ENCODE measurements at places on chromosomes 1 and 21.
A peak's percentile ranks its signal among the peaks of the same experiment; 100 is the strongest.

DNA sequence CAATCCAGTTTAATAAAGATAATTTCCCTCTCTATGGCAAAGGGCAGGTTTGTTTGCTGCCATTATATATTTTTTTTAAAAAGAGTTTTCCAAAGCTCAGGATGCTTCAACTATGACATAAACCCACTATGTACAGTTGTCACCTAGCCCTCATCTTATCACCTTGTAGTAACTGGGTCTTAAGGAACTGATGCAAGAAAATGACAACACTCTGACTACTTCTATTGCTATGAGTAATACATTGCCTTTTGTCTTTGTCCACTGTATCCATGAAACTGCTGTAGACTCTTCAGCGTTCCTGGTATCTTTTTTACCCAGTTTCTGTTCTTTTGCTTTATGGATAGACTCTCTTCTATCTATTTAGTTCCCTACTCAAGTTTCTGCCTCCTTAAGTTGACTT, 586.5 kb downstream of the NEGR1 start:
- no peak for DNase-seq

DNA sequence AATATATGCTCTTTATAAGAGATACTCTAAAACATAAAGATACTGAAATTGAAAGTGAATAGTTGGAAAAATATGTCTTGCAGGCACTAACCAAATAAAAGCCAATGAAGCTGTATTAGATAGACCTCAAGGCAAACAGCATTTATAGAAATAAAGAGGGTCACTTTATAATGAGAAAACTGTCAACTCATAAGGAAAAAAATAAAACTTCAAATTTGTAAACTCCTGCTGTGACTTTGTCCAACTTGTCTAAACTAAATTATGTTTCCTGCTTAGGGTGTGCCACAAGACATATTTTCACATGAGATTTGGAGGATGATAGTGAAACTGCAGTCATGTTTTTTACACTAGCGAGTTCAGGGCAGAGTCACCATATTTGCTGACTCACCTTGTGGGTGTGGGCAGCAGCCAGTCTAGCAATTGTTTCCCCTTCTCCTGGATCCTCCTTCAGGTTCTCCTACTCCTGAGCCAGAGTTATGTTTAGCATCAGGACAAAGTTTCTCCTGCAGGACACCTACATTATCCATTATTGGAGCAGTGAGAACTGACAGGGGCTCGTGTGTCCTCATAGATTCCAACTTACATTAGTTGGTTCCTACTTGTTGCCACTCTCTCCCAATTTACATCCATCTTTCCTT, 43.8 kb downstream of the CD53 start:
- DNase-seq: peak; percentile 56

DNA sequence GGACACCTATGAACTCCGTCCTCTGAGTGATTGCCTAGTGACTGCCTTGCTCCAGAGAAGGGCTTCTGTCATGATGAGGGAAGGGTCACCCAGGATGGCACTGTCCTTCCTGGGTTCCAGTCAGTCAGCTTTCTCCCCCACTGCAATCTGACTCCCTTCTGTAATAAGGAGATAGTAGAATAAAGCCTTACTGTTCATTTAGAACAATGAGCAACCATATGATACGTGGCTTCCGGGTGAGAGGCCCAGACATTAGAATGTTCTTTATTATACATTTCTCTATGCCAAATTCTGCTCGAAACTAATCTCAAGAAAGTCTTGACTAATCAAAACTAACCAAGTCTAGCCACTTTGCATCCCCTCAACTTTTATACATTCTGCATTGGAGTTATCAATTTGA, 8.5 kb upstream of the MTMR11 start:
- DNase-seq: no peak

DNA sequence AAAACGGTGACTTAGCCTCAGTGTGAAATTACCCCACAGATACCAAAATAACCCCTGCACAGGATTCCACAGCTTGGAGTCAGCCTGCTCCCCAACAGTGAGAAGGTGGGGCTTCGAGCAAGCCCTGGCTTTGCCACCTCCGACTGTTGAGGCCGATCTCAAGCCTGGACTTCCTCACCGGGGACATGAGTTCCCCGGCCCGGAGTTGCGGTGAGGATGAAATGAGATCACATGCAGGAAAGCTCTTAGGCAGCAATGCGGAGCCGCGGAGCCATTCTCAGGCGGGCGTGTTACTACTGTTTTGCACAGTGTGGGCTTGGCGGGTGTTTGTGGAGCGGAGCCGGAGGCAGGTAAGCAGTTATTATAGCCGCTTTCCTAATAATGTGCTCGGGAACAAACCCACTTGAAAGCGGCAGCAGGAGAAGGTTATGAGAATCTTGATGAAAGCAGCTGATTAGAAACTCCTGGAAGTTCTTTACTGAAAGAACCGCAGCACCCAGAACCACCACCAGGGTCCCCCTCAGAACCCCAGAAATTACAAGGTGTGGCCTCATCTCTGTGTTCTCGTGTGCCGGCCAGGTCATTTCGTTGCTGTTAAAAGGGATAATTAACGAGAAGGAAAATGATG, 3.9 kb upstream of the CLSTN1 start:
- DNase-seq: peak; percentile 55

- DNase-seq: no peak
These were observed 625 bp upstream of the NEGR1 start for GRCh38 chr1:72283022-72283306.

- DNase-seq: peak; percentile 84
These were observed 20.5 kb upstream of the XPR1 start for GRCh38 chr1:180611016-180611930.

GRCh38 chr1:178382372-178382771, 114.4 kb downstream of the CLEC20A start:
- DNase-seq: no peak

DNA sequence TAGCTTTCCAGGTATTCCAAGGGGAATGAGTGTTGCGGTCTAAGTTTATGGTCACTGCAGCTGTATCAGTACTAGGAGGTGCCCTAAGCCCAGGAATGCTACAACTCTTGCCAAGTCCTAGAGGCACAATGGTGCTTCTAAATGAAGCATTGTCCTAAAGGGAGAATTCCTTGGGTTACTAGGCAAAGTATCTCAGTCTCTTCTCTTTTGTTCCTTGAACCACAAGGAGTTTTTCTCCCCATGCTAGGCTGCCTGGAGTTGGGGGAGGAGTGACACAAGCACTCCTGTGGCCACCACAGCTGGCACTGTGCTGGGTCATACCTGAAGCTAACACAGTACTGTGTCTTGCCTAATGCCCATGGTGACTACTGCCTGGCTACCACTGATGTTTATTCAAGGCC, 50.7 kb downstream of the KMO start:
- no peak for DNase-seq

DNA sequence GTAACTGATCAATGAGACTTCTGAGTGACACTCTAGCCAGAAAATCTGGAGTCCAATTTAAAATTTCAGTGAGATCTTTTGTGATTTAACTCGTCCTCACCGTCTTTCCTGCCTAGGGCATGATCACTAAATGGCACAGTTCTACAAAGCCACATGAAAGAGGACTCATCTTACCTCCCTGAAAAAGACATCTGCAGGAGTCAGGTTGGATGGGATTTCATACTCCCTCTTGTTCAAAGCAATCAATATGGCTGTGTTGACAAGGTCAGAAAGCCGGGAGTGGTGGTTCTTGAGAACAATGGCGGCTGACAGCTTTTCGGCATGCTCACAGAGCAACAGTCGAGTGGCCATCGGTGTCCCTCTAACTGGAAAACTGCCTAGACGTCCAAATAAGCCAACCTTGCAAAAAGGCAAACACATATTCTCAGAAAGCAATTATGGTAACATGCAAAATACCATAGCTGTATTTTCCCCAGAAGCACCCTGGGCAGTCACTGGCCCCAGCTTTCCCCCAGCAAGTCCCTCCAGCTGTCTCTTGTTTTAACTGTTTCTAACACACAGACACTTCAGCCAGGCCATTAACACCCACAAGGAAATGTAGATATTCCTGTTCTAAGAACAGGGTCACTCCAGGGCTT, 36.6 kb upstream of the ACTA1 start:
- no peak for DNase-seq

- DNase-seq: no peak
These were observed 183.6 kb upstream of the RUNX1 start for GRCh38 chr21:35232545-35233176.

DNA sequence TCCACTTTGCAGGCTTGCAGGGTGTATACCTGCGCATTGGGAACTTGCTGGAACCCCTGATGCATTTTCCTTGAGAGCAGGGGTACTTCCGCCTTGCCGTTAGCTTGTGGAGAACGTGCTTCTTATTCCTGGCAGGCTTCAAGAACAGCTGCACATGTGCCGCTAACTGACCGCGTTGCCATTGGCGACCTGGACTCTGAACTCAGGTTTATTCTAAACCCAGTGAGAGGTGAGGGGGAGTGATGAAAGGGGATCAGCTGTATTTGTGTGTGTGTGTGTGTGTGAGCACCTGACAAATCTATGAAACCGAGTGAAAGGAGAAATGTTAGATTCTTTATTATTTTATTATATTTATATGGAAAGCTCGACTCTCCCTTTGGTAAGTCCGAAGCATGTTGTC, 128.6 kb downstream of the HUNK start:
- DNase-seq: no peak

DNA sequence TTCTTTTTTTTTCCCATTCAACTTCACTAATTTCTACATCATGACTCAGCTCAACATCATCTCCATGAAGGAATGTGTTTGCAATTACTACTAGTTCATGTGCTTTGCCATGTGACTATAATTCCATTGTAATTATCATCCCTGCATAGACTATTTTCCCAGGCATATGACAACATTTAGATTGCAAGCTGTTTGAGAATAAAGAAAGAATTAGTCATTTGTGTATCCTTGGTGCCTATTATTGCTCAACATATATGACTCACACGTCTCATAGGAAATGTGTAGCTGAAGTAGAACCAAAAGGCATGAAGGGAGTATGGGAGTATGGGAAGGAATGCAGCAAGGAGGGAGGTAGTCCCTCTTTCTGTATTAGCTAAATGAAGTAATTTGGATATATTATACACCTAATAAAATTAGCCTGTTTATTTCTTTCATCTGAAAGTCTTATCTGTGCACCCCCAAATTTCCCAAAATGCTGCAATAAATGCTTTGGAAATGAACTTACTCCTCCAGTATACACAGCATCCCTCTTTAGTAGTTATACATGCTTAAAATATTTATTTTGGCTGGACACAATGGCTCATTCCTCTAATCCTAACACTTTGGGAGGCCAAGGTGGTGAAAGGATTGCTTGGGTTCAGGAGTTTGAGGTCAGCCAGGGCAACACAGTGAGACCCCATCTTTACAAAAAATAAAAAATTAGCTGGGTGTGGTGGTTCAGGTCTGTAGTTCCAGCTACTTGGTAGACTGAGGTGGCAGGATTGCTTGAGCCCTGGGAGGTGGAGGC, 316.9 kb upstream of the ADGRL4 start:
- DNase-seq: peak; percentile 7

GRCh38 chr1:220371324-220371723, 99.1 kb upstream of the RAB3GAP2 start:
- no peak for DNase-seq

DNA sequence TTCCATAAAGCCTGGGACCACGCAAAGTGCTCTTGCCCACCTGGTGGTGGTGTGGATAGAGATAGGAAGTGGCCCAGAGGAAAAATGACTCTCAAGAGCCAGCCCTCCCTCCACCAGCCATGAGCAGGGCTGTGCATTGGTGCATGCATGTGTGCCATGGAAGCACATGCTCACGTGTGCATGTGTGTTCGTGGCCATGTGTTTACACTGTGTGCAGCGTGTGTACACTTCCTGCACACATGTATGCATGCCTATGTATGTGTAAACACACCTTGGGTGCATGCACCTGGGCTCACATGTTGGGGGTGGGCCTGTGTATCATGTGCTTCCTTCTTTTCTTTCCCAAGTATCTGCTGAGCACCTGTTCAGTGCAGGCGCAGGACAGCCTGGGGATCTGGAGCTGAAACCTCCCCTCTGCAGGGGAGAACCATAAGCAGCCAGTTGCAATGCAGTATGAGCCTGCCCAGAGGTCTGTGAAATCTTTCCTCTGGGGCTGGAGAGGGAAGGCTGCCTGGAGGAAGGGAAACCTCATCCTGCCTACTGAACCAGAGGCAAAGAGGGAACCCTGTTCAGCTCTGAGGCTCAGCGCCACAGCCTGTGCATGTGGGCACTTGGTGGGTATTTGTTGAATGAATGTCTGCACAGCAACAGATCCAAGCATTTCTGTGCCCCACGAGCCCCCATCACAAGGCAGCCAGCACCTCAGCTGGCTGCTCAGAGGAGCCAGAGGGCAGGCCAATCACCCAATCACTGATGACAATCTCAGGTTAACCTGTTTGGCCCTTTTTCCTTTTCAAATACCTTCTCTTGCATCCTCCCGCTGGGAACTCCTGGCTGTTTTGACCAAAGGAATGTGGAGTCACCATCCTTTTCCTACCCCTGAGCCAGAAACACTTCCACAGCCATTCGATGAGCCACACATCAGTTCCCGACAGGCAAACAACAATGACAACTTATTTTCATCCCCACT, 327.0 kb downstream of the NPHP4 start:
- no peak for DNase-seq

DNA sequence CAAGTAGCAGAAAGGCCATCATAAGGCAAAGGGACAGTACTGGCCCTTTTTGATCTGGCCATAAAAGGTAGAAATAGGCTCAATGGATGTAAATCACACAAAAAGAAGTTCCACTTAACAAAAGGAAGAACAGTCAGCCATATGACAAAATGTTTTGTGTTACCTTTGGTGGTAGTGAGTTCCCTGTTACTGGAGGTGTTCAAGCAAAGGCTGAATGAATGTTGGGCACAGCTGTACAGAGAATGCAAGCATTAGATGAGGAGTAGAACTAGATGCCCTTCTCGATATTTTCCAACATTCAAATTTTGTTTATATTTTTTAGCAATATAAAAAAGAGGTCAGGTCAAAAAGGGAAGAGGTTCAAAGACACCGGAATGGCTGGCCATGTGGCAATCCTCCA, 20.0 kb downstream of the OLFML3 start:
- DNase-seq: no peak

- DNase-seq: no peak
These were observed 91.9 kb upstream of the CTTNBP2NL start for GRCh38 chr1:112304126-112304525.

GRCh38 chr1:46830665-46831322, 31.9 kb downstream of the CYP4B1 start:
- no peak for DNase-seq

DNA sequence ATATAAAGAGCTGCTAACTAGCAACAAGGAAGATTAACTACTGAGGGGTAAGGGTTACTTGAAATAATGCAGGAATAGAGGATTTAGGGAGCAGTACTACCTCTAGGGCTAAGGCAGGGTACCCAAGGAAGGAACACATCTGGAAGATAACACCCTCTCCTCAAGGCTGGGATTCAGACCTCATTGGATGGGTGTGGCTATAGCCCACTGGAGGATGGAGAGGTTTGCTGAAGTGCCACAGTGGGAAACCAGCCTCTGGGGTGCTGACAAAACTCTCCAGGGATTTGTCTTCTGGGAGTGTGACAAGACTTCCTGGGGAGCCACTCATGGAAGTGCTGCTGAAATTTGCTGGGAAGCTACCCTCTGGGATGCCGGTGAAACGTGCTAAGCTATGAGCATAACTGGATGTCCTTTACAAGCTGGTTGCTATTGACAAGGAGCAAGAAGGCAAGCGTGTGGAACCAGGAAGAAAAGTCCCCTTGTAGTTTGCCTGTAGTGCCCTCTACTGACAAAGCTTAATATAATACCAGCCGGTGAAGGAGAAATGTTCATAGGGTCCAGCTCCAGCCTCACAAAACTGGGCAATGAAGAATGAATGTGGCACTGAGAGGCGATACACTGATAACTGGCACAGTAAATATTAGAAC, 122.8 kb upstream of the USP24 start:
- DNase-seq: peak; percentile 79
